HFFc6 (cell line): ENCODE measurements at places on chromosomes 11 and 22.

DNA sequence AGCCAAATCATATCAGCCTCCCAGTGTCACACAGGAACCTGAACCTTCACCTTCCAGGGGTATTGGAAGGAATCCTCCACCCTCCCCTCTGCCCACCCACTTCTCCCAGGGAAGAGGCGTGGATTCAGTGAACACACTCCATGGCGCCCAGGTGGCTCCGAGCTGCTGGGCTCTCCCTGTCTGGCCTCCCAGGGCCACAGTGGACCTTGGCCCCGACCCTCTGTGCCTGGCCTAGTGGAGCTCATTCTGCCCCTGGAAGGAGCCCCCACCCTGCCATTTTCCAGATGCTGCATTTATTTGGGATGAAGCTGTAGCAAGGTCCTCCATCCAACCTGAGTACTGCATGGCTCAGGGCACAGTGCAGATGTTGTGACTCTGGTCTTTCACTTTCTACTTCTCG lies 1340.1 kb downstream of the TBC1D22A start:
- DNase-seq, result no peak

- no peak for DNase-seq
Measured at GRCh38 chr11:32259641-32260081, 168.8 kb downstream of the RCN1 start.

GRCh38 chr11:103995896-103996295 lies 40.5 kb upstream of the DDI1 start:
- no peak for DNase-seq

DNA sequence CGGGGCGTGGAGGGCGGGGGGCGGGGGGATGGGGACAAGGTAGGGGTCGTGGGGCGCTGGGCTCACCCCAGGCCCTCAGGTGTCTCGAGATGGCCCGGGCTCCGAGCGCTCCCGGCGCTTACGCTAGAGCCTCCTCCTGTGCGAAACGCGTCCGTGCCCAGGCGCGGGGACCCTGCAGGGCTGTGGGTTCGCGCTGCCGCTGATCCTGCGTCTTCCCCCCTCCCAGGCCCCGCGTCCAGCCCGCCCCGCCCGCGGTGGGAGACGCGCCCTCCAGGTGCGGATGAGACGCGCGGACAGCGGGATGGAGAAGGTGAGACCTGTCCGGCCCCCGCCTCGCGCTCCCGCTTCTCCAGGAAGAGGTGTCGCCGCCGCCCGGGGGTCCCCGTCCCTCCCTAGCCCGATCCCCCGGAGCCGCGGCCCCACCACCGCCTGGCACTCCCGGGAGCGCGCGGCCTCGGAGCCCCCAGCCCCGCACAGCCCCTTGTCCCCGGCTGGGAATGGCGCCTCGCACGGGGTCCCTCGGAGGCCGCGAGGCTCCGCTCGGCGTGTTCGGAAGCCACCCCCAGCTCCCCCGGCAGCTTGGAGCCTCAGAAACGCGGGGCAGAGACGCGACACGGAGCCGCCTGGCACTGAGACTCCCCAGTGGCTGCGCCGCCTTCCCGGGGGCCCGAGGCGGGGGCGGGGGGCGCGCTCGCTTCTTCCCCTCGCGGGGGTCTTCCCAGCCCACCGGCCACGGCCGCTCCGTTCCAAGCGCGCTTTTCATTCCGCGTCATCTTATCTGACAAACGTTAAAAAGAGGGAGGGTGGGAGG lies 27.6 kb upstream of the TOLLIP start:
- no peak for DNase-seq

GRCh38 chr11:20964985-20965384 lies 295.6 kb downstream of the NELL1 start:
- DNase-seq, result no peak

- no peak for DNase-seq
Measured at GRCh38 chr11:95299078-95299679, 68.2 kb upstream of the SESN3 start.

DNA sequence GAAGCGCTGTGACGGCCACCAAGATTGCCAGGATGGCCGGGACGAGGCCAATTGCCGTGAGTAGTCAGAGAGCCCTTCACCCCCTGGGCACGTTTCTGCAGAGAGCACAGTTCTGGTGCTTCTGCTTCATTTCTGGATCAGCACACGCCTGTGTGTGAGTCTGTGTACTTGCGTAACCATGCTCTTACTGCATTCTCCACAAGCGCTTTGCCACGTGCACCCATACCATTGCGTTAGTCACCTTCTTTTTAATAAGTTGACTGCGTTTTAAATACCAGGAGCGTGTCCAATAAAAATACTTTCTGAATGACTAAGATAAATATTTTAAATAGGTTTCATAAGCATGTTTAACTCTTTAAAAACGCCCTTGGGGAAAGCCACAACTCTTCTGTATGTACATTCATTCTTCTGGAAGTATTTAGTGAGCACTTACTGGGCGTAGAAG lies 143.0 kb upstream of the SORL1-AS1 start:
- peak; percentile 99 for DNase-seq

DNA sequence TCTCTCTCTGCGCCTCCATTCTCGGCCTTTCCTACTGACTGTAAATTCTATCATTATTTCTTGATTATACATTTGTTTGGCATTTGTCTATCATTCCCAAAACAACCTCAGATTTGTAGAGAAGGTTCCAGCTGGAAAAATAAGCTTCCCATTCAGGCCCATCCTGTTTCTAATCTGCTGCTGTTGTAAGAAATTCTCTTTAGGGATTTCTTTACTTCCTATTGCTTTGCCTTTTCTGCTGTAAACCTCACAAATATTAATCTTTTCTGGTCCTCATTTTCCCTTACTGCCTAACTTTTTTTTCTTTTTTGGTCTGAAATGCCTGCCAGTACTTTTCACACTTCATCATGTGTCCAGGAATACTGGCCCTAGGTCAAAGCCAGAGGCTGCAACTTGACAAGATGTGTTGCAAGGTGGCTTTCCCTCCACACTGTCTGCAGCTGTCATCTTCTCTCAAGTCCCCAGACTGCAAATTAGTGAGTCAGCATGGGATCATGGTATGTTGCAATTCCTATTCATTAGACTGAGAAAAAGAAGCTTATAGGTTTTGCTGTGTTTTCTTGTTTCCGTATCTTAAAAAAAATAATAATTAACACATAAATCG lies 858.7 kb upstream of the CHORDC1 start:
- DNase-seq, result no peak

- no peak for DNase-seq
Measured at GRCh38 chr22:21985214-21985613, 2.6 kb upstream of the TOP3B start.

GRCh38 chr22:29511126-29511862 lies 31.3 kb downstream of the NEFH start:
- no peak for DNase-seq

- DNase-seq, result no peak
Measured at GRCh38 chr11:12121517-12121916, 11.1 kb downstream of the MICAL2 start.

GRCh38 chr11:11670574-11670973 lies 48.8 kb upstream of the GALNT18 start:
- DNase-seq, result no peak

DNA sequence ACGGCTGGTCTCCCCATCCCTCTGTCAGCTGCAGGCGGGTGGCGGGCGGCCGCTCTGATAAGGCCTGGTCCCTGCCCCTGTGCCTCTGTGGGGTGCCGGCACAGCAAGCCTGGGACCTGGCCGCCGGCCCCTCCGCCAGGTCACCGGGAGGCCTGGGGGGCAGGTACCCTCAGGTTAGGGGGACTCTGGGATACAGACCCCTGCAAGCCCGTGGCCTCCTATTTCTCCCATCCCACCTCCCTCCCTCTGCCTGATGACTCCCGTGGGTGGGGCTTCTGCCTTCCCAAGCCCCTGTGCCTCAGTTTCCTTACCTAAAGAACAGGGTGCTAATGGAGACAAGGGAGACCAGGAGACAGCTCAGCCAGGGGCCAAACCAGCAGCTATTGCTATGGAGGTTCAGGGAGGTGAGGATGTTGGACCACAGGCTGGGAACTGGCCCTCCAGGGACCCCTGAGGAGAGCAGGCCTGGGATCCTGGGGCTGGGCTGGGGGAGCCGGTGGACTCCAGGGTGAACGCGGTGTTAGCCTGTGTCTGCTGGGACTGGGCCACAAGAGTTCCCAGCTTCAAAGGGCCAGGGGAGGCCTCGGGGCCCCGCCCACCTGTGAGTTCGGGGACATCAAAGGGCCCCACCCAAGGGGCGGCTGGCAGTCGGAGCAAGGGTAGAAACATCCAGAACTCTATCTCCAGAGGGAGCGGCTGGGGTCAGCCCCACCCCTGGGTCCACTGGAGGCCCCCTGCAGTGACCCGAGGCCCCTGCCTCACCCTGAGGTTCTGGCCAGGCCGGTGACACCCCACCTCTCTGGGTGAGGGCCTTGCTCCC lies 32.0 kb upstream of the TH start:
- no peak for DNase-seq

DNA sequence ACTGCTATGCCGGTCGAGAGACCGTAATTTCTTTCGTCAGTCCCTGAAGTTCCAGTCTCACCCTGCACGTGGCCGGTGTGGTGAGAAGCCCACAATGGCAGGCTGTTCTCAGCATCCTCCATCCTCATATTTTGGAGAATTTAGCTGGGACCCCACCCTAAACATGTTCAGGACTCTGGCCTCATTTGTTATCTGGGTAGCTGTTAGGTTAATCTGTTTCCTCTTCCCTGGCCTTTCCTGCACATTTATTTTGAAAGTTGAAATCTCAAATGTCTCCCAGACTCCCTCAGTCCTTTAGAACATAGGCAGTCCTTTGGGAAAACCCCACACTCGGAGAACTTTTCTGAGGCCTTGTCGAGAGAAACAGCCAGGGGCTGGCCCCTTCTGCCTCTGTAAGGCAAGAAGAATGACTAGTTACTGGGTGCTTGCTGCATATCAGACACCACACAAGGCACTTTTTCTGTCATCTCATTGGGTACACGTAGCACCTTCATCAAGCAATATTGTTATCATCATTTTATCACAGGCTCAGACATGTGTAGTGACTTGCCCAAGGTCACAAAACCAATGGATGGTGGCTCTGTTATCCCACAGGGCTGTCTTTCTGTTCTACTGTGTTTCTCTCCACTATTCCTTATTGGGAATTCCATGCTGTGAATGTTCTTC lies 109.3 kb upstream of the CRYBB3 start:
- no peak for DNase-seq

GRCh38 chr11:123382555-123383074 lies 47.5 kb upstream of the GRAMD1B start:
- DNase-seq, result no peak

- no peak for DNase-seq
Measured at GRCh38 chr11:2644844-2645778, 54.7 kb downstream of the KCNQ1OT1 start.

- DNase-seq, result peak; percentile 42
Measured at GRCh38 chr11:20443596-20443995, 56.1 kb downstream of the PRMT3 start.

GRCh38 chr22:26394777-26395176 lies 34.3 kb upstream of the ASPHD2 start:
- no peak for DNase-seq

DNA sequence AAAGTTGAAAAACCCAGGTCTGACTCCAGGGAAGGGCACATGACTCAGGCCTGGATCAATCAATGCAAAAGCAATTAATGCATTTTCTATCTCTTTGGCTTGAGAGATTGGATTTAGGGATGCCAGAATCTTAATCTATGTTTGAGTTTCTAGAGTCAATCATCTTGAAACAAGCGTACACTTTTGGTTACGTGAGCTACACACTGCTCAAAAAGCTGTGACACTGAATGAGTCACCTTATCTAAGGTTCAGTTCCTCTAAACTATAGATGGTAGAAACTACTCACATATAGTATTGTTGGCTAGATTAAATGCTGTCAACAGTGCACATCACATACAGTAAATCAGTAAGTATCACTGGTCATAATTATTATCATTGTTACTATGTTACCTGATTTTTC lies 24.2 kb downstream of the MRE11 start:
- no peak for DNase-seq

- DNase-seq, result no peak
Measured at GRCh38 chr11:97309291-97309690, 919.5 kb downstream of the JRKL start.

DNA sequence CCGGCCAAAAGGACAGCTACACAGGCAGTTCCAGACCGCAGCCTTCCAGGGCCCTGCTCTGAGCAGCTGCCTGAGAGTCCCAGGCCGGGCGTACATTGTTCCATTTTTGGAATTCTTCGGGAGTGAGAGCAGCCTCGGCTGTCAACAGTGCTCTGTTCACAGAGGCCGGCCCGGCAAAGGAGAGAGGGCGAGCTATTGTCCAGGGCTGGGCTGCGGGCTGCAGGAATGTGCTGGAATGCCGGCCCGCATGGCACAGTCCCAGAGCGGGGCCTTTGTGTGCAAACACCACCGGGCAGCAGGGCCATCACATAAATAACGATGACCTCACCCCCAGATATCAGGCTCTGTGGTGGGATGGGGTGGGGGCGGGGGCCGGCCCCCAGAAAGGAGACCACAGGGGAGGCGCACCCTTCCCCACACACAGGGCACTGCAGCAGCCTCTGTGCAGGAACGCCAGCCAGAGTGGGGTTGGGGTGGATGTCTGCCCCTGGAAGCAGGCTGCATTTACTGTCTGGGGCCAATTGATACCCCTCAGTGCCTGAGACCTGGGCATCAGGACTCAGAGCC lies 15.8 kb downstream of the LINC01488 start:
- DNase-seq, result peak; percentile 96

GRCh38 chr11:61034704-61035525 lies 63.4 kb downstream of the CD6 start:
- no peak for DNase-seq

- no peak for DNase-seq
Measured at GRCh38 chr22:35258191-35258988, 1.1 kb downstream of the HMGXB4 start.

DNA sequence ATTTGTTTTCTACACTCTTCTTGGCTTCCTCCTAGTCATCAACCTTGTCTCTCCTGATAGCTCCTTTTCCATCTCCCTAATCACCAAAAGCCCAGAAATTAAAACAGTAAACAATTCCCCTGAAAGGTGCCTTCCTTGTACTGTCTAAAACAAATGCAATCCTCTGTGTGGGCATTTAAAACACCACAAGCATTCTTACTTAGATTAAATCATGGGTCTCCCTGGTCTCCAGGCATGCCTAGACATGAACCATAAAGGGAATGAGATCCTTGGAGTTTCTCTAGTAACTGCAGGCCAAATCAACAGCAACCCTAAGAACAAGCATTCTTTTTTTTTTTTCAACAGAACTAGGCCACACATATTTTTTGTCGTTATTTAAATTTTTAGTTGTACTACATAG lies 1.9 kb downstream of the BTG4 start:
- DNase-seq, result peak; percentile 11

- DNase-seq, result no peak
Measured at GRCh38 chr11:126914166-126914565, 86.4 kb downstream of the KIRREL3 start.

GRCh38 chr11:129947474-129947873 lies 52.1 kb upstream of the NFRKB start:
- DNase-seq, result no peak

- no peak for DNase-seq
Measured at GRCh38 chr11:83508804-83509203, 222.6 kb upstream of the CCDC90B start.

GRCh38 chr22:17232406-17232805 lies 13.2 kb upstream of the ADA2 start:
- DNase-seq, result no peak

- DNase-seq, result no peak
Measured at GRCh38 chr11:128029219-128029722, 558.1 kb downstream of the ETS1 start.

GRCh38 chr11:58712531-58712930 lies 19.2 kb downstream of the GLYAT start:
- no peak for DNase-seq

- DNase-seq, result no peak
Measured at GRCh38 chr22:38504731-38505540, 1.2 kb downstream of the DDX17 start.
